GM23338 (cell line): ENCODE measurements at places on chromosomes 12 and 14.

GRCh38 chr14:69328317-69328716 is 68.4 kb downstream of the GALNT16 start:
- DNase-seq, result no peak

DNA sequence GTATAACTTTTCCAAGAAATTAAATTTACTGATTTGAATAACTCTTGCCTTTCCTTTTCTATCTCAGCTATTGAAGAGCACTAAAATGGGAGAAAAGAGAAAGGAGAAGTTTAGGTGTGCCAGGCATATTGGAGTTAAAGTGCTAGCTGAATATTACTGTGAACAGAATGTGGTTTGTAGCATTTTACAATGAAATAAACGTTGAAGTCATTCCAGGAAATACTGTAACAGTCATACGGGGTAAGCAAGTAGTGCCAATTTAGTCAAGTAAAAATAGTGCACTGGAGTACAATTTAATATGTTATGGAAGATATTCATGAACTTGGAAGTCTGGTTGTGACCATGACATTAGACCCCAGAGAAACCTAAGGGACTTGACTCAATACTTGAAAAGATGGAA is 62.1 kb downstream of the E2F7 start:
- DNase-seq, result no peak

DNA sequence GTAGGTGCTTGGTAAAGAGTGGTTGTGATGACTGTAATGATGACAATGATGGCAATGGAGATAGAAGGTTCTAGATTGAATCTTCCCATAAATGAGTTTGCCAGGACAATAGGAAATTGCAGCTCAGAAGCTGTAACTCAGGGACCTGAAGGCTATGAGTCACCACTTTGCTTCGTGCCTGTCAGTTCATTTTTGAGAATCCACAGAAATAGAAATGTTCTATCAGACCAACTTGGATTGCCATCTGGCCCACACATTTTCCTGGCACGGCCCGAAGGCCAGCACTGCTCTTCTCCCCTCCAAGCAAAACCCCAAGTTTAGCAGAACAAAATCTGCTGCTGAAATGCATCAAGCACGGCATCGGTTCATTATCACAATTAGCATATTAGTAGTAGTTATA is 1127.0 kb downstream of the BCL11B start:
- DNase-seq, result no peak

DNA sequence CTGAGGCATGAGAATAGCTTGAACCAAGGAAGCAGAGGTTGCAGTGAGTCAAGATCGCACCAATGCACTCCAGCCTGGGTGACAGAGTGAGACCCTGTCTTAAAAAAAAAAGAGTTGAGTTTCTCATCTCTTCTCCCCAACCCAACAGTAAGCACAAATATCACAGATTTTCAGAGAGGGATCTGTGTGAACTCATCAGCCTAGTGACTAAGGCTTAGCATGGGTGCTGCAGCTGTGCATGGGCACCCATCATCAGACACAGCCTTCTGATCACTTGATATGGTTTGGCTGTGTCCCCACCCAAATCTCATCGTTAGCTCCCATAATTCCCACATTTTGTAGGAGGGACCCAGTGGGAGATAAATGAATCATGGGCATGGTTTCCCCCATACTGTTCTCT is 298.9 kb downstream of the PCNX1 start:
- no peak for DNase-seq

DNA sequence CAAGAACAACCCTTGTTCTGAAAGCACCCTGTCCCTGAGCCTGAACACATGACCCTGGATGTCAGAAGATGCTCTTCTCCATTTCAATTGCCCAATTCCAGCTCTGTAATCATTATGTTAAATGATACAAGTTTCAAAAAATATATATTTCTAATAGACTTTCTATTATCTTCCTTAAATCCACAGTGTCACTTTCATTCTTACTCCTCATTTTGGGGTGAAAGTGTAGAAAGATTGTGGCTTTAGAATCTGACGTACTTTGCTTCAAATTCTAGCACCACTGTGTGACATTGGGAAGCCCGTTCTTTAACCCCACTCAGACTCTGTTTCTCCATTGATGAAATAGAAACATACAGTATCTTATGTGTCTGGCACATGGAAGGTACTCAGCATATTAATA is 83.2 kb downstream of the ETV6 start:
- no peak for DNase-seq

DNA sequence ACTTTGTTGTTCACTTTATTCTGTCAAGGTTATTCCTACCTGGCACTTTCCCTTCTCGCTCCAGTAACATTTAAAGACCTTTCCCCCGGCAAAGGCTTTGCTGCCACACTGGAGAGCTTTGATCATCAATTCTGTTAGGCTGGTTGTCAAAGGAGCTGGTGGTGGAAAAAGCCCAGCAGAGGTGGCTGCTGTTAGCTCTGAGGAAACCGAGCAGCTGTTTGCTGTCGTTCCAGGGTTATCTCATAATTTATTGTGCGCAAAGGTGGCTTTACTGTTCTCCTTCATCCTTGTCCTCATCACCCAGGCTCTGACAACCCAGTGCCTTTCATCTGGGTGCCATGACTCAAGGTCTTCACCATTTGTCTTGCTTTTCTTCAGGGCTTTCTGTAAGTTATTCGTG is 38.2 kb upstream of the CRADD start:
- DNase-seq, result no peak

GRCh38 chr12:19833775-19834501 is 394.6 kb downstream of the AEBP2 start:
- peak; percentile 8 for DNase-seq

DNA sequence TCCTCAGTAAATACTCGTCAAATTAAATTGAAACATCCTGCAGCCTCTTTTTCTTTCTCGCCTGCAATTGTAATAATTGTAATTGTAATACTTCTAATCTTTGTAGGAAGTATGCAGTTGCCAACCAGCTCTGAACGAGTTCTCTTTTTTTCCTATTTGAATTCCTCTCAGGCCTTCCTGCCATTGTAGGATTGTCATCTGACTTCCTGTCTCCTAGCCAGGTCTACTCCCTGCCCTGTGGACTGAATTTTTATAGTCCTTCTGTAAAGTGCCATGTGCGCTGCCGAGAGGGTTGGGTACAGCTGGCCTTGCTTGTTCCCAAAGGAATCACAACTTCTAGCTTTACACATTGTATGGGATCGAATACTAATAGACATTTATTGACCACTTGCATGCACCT is 183.3 kb downstream of the SSPN start:
- no peak for DNase-seq

DNA sequence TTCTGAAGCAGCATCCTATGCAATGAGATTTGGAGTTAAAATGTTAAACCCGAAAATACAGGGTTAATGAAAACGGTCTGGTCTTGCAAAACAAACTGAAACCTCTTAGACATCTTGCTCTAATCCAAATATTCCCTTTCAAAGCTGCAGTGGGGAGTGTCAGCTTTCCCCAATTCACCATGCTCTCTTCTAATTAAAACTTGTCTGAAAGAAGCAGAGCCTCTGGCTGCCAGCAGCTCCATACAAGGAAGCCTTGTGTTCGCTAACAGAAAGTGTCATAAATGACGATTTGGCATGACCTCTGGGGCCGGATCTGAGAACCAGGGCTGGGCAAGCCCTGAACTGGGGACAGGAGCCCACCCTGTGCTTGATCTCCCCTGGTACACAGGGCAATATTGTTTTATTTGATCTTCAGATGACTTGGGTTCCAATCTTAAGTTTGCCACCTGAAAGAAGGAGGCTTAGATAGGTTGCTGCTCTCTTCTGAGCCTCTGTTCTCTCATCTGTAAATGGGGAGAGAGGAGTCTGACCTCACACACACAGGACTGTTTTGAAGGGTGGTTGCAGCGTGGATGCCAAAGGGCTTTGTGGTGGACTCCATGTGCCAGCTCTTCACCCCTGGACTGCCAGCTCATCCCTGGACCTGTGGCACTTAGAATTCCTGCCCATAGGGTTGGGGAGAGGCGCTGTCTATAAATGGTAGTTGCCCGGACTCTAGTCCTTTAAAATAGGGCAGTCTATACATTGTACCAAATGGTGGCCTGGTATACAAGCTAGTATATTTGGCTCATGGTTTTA is 7.8 kb downstream of the KMT5A start:
- no peak for DNase-seq

- peak; percentile 82 for DNase-seq
Observed at GRCh38 chr12:54993181-54993835, 8.7 kb upstream of the TESPA1 start.

- no peak for DNase-seq
Observed at GRCh38 chr12:101794574-101794973, 36.2 kb downstream of the GNPTAB start.

DNA sequence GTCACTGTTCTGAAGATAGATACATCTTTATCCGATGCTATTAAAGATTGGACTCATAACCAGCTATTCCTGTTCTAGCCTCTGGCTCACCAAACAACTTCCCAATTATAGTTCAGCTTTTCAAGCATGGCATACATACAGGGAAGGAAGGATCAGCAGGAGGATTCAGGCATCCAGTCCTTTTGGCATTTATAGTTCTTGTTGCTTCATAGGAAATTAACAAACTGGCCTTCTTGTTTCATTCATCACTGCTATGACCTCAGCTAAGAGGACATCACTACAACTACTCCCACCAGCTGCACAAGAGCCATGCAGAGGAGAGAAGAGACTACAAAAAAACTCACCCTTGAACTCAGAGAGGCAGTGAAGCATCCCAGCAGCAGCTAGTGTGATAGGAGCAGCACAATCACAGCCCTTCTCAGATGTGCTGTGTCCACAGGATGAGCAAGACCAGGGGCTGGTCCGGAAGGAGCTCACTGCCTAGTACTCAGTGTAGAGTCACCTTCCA is 100.5 kb downstream of the SPTSSA start:
- DNase-seq, result no peak

DNA sequence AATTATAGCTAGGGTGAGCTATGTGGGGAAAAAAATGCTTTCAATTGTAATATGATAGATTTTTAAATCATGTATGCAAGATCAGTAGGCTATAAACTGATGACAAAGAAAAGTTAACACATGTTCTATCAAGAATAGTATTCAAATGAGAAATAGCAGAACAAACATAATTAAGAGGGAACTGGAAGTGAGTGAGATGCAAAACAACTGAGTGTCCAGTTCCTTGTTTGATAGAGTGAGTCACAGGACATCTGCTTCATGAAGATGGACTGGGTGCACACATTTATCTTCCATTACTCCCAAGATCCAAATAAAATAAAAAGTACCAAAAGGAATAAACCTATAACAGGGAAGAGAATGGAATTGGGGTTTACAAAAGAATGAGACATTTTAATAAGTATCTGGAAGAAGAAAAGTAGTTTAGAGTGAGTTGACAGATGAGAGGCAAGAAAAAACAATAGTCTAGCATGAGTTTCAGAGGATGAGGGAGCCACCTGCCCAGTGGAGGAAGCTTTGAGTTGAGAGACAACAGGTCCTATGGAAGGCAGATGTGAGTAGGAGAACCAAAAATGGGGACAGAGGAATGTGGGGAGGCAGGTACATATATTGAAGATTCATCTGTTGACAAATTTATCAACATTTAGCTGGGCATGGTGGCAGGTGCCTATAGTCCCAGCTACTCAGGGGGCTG is 178.1 kb upstream of the ARHGAP5 start:
- DNase-seq, result no peak

DNA sequence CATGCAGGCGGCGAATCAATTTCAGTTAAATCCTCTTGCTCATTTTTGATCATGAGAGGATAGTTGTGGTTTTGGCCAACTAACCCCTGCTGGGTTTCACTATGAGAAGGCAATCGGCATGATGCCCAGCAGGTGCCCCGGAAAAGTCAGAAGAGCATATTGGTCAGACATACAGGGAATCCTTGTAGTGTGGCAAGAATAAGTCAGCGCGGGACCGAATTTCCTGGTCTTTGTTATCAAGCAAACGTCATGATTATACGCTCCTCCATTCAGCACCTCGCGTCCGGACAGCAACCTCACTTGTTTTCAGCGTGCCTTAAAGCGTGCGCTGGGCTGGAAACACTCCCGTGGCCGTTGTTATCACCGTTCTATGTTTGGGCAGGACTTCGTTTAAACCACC is 1.8 kb downstream of the TBC1D30 start:
- DNase-seq, result peak; percentile 97

DNA sequence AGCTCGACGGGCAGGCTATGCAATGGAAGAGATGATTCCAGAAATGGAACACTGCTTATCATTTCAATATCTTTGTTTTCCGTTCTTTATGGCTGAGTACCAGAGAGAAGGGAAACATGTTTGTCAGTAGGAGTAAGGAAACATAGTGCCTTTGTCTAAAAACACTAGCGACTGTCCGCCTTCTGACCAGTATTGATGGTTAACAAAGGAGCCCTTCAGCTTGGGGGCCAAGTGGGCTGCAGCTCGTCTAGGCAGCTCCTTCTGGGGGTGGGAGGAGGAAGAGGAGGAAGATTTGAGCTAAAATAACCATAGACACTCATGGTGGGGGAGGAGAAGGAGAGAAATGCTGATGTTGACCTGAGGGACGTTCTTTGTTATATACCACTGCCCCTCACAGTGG is 15.0 kb downstream of the COQ5 start:
- DNase-seq, result no peak

GRCh38 chr12:23126794-23127193 is 501.8 kb downstream of the ETNK1 start:
- no peak for DNase-seq

DNA sequence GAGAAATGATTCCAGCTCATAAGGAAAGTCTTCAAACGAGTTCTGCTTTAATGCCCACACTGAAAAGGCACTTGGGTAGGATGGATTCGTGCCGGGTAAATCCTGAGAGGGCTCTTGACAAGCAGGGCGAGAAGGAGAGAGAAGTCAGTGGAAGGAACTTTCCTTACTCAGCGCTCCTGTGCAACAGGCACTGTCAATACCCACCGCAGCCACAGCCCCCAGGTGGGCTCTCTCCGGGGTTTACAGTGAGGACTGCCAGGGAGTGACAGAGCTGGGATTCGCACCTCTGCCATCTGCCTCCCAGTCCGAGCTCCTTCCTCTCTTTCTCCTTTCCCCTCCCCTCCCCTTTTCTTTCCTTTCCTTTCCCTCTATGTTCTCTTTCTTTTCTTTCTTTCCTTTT is 118.7 kb downstream of the BEGAIN start:
- no peak for DNase-seq

DNA sequence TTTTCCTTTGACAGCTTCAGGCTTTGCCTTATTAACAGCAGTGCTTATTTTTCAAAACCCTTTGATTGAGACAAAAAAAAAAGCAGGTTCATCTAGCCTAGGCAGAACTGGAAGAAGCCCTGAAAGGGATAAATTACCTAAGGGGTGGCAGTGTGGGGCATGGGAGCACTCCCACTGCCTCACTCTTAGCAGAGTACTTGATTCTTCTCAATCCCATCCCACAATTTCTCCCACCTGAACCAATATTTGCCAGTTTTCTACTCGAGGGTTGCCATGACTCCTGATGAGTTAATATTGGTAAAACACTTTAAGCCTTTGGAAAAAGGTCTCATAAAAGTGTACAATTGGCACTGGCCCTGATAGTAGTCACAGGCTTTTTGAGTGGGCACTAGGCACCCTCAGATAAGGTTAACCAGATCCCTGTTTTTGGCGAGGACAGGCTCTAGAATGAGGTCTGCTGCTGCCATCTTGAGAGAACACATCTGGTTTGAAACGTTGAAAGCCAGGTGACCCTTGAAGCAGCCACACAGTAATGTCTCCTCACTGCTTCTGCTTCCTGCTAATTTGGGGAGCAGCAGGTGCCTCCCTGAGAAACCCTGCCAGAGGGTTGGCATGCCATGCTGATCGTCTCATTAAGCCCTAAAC is 320.0 kb downstream of the RAD51B start:
- no peak for DNase-seq

GRCh38 chr12:76976777-76977382 is 88.5 kb downstream of the E2F7 start:
- DNase-seq, result no peak

GRCh38 chr14:82080370-82080769 is 546.7 kb upstream of the SEL1L start:
- peak; percentile 67 for DNase-seq
